Stimulated activated naive CD8-positive, alpha-beta T cell treated with anti-CD3 and anti-CD28 coated beads, Interleukin-15, amount 100 ng/mL, for 72 hours (primary cell): ENCODE measurements at places on chromosomes 3 and 15.

- no peak for DNase-seq
Observed at GRCh38 chr3:106862067-106862466, 515.2 kb upstream of the CCDC54 start.

- DNase-seq: no peak
Observed at GRCh38 chr15:75089456-75090387, 66.3 kb downstream of the PPCDC start.

DNA sequence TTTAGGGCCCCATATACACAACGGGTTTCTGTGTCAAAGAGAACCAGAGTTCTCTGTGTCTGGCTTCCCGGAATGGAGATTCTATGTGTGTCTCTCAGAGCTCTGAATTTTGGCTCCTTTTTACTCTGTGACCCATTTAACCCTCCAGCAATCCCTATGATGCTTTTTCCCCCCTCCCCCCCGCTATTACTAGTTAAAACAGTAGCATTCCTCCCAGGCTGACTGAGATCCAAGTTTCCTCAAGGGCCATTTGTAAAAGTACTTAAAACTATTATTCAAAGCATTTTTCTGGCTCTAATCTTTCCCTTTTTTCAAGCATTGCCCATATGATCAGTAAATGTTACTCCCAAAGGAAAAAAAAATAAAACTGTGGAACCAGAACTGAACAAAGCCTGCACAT is 6.6 kb upstream of the STAC start:
- no peak for DNase-seq

- no peak for DNase-seq
Observed at GRCh38 chr3:156898296-156898880, 72.2 kb downstream of the LEKR1 start.

- DNase-seq: no peak
Observed at GRCh38 chr3:8822141-8822540, 52.7 kb upstream of the OXTR start.

- DNase-seq: no peak
Observed at GRCh38 chr3:191985691-191986090, 524.7 kb downstream of the PYDC2 start.

GRCh38 chr3:53510508-53510907 is 16.1 kb downstream of the CACNA1D start:
- no peak for DNase-seq

GRCh38 chr3:132135628-132136333 is 101.0 kb upstream of the CPNE4 start:
- DNase-seq: no peak

GRCh38 chr3:171768281-171768900 is 41.9 kb downstream of the PLD1 start:
- no peak for DNase-seq

DNA sequence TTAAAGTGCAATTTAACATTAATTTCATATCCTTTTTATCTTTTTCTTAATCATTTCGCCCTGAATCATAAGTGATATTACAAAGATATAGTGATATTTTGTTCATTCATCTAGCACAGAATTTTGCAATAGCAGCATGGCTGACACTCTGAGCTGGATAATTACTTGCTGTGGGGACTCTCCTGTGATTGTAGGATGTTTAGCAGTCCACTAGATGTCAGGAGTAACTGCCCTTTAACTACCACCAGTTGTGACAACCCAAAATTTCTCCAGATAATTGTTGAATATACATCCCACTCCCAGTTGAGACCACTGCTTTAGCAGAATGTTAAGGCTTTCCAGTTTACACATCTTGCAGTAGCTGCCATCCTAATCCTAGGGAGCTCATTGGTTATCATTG is 196.8 kb upstream of the MBNL1 start:
- DNase-seq: peak; percentile 11

- DNase-seq: no peak
Observed at GRCh38 chr3:87236093-87236492, 9.0 kb downstream of the CHMP2B start.

- no peak for DNase-seq
Observed at GRCh38 chr3:12773710-12774086, 14.6 kb upstream of the TMEM40 start.

DNA sequence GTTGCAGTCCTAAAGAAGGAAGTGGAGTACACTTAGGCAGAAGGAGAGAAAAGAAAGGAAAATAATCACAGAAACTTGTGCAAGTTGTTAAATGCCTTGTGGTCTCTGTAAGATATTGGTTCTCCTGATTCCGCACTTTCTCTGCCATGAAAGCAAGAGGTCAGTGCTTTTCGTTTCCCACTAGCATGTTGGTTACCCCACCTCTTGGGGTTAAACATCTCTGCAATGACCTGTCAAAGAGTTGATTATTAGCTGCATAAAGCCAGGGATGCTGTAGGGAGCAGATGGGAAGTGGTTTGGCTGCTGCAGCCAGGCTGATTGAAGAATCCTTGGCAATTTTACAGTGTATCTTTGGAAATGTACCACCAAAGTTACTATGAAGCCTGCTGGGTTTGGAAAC is 33.3 kb downstream of the ZNF609 start:
- DNase-seq: no peak

- no peak for DNase-seq
Observed at GRCh38 chr15:26767169-26767670, 5.6 kb downstream of the GABRB3 start.
